ENCODE measurements at places on chromosomes 1 and 21.

- no peak for DNase-seq
These were observed 21.5 kb downstream of the GNG12 start for GRCh38 chr1:67811781-67812180.

DNA sequence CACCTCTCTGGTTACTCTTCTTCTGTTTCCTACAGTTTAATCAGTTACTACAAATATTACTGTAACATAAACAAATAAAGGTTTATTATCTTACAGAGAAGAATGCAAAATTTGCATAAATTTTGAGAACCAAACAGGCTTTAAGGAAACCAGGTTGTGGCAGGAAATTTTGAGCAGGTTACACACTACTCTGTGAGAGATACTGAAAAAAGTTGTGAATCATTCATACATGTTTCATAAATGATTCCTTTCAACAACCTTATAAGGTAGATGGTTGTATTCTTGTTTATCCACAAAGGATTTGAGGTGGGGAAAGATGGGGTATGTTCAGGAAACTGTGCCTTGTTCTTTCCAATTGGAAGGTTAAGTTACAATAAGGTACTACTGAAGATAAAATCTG is 58.6 kb downstream of the MAST2 start:
- no peak for DNase-seq

GRCh38 chr1:53992085-53992874 is 25.7 kb downstream of the LDLRAD1 start:
- DNase-seq: peak; percentile 6

GRCh38 chr1:44543786-44544185 is 130.5 kb downstream of the TMEM53 start:
- no peak for DNase-seq

DNA sequence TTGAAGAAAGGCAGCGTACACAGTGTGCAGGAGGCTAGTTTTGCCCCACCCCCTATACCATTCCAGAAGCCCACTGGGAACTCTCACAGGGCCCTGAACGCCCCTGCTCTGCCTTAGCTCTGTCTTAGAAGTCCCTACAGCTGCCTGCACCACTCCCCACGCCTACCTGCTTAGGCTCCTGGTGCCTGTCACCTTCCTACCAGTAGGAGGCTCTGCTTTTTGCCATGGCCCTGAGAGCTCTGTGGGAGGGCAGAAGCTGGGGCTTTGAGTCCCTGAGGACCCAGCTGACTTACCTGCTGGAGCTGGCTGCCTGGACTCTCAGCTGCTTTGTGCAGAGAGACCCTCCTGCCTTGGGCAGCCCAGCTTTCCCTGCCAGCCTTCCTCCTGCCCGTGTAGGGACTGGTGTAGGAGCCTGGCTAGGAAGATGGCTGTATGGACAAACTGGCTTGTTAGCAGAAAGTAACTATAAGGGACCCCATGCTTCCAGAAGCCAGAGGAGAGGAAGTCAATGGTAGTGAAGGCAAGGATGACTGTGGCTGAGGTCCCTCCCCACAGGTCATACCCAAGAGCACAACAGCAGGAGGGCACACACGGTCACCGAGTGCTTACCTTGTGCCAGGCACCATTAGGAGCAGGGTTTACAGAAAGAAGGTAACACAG is 9.8 kb upstream of the CELSR2 start:
- peak; percentile 38 for DNase-seq

GRCh38 chr1:208535511-208535910 is 291.3 kb upstream of the PLXNA2 start:
- no peak for DNase-seq

DNA sequence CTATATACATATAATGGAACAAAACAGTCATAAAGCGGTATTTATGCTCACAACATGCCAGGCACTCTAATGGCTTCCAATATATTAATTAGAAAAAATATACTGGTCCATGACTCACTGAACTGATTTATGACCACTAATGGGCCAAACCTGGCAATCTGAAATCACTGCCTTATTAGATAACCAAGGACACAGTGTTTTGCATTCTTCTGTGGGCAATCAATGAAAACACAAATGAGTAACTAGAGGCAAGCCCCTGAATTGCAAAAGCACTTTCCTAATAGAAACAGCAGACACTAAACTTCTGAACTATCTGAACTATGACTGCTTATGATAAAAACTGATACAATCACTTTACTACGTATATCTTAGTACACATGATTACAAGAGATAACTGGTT is 3.5 kb downstream of the GCLM start:
- DNase-seq: peak; percentile 74

- peak; percentile 63 for DNase-seq
These were observed 10.0 kb upstream of the FAAP20 start for GRCh38 chr1:2204415-2205190.

GRCh38 chr1:207832796-207833195 is 78.1 kb downstream of the CD34 start:
- DNase-seq: no peak

- no peak for DNase-seq
These were observed 2.6 kb downstream of the HYI start for GRCh38 chr1:43451157-43451591.

GRCh38 chr1:200973937-200974657 is 49.4 kb downstream of the KIF21B start:
- no peak for DNase-seq

- peak; percentile 7 for DNase-seq
These were observed 4.6 kb downstream of the CHD1L start for GRCh38 chr1:147246910-147247655.

- peak; percentile 12 for DNase-seq
These were observed 180.7 kb downstream of the KAZN start for GRCh38 chr1:14778898-14779865.

DNA sequence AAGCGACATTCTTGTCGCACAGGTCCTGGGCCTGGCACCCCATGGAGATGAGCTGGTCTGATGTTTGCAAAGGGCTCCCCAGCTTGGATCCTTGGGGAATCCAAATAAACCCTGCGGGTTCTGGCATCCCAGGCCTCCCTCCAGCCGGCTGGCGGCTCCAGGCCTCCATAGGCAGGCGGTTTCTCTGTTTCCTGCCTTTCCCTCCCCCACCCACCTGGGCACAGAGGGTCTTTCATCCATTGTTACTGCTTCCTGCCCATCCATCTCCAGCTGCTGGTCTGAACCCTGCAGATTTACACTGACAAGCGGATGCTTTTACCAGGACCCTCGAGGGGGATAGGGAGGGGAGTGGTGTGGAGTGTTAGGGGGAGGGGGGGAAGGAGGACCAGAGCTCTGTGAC is 39.1 kb upstream of the ID3 start:
- DNase-seq: no peak

DNA sequence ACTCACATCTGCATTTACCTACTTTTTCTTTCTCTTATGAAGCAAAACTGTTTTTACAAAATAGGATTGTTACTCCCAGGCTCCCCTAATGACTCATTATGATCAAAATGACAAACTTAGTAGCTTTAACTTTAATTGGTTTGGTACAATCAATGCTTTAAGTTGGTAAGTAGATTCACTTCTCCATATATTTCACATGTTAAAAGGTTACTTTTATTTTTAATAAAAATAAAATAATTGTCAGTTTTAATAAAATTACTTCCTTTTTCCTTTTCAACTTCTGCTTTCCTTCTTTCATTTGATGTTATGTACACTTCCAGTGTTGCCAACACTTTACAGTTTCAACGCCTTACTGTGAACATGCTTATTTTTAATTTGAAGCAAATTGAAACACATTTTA is 477.6 kb downstream of the SETD4 start:
- peak; percentile 47 for DNase-seq

DNA sequence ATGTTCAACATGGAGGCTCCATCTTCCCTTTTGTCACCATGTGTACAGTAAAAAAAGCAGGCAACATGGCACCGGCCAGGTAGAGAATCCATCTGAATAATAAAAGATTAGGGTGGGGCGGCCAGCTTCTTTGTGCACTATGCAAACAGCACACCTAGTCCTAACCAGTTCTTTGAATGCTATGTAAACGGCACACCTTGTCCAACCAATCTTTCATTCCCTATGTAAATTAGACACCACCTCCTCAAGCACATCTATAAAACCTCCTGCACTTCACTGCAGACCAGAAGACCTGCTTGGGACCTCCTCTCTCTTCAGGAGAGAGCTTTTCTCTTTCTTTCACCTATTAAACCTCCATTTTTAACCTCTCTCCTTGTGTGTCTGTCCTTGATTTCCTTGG is 28.2 kb downstream of the TFB2M start:
- DNase-seq: no peak

DNA sequence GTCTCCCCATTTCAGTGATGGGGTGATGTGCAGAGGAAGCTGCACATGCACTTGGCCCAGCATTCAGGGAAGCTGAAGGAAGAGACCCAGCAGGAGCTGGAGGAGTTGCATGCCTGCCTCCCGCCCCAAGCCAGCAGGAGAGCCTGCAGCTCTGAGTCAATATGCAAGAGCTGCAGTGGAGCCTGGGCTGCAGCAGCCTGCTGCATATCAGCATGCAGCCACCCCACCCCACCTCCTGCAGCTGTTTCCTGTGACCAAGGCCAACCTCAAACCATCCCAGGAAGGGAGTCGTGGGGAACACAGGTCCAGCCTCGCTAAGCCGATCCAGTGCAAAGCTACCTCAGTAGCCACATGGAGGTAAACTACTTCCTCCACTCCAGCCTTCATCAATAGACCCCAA is 18.9 kb downstream of the AGT start:
- DNase-seq: no peak

GRCh38 chr1:70288166-70288565 is 66.4 kb downstream of the ANKRD13C start:
- peak; percentile 3 for DNase-seq

DNA sequence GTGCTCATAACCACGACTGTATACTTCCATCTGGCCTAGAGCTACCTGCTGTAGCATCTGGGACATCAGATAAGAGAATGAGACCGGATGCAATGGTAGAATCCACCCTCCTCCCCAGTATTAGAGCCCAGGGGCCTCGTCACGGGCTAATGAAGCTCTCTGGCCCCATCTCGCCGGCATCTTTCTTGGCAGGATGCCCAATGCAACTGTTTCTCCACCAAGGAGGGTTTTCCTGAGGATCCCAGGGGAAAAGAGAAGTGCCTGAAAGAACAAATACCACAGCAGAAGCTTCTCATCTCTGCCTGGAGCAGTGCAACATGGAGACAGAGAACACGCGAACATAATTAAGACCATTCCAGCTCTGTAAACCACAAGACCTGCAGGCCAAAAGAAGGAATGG is 80.0 kb downstream of the VWA5B1 start:
- peak; percentile 52 for DNase-seq

DNA sequence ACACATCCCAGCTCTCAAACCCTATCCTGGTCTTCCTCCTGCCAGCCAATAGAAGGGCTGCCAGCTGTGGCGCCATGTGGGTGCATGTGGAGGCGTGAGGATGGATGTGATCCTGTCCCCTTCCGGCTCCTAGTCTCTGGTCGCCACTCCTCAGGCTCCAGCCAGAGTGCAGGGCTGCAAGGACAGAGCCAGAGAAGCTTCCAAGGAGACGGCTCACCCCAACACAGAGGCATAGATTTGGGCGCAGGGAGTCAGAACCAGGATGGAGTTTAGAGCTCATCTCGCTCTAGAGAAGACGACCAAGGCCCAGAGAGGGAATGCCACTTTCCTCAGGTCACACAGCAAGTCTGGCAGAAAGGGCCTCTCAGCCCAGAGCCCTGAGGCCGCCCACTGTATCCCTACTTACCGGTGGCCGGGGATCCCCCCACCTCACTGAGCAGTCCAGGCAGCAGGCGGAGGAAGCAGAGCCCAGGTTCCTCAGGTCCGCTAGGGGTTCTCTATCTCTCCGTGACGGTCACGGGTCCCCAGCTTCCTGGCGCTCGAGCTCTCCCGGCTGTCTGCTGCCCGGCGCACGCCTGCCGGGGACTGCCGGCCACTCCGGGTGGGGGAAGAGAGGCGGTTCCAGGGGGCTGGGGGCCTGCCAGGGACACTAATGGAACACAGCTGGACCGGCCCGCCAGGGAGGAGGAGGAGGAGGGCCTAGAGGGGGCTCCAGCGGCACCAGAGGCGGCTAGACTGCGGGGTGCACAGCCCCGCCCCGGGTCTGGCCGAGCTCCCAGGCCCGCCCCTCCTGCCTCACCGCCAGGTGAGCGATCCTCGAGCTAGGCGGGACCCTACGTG is at the start of gene COL16A1:
Gene COL16A1, minus strand, starts transcription at position 587 of the 840 bp plus-strand sequence. CDS start 1,824 bp downstream, outside the sequence.
- peak; percentile 67 for DNase-seq

GRCh38 chr1:109304226-109304920 is 2.4 kb downstream of the MYBPHL start:
- no peak for DNase-seq

- no peak for DNase-seq
These were observed 407.9 kb downstream of the ZP4 start for GRCh38 chr1:237482777-237483176.

GRCh38 chr1:1986451-1987141 is 17.0 kb downstream of the CFAP74 start:
- no peak for DNase-seq

DNA sequence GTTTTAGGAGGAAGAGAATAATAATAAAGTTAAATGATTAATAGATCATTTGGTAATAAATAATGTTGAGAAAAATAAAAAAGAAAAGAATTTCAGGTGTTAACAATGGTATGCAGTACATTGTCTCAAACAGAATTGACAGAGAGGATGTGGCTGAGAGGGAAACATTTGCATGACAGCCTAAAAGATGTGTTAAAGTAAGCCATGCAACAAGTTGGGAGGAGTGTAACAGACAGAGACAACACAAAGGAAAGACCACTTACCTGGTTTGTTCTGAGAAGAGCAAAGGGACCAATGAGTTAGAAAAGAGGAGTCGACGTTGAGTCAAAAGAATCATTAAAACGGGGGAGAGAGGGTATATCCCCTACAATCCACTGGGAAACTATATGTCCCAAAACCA is 814.0 kb downstream of the KCNT2 start:
- DNase-seq: no peak

DNA sequence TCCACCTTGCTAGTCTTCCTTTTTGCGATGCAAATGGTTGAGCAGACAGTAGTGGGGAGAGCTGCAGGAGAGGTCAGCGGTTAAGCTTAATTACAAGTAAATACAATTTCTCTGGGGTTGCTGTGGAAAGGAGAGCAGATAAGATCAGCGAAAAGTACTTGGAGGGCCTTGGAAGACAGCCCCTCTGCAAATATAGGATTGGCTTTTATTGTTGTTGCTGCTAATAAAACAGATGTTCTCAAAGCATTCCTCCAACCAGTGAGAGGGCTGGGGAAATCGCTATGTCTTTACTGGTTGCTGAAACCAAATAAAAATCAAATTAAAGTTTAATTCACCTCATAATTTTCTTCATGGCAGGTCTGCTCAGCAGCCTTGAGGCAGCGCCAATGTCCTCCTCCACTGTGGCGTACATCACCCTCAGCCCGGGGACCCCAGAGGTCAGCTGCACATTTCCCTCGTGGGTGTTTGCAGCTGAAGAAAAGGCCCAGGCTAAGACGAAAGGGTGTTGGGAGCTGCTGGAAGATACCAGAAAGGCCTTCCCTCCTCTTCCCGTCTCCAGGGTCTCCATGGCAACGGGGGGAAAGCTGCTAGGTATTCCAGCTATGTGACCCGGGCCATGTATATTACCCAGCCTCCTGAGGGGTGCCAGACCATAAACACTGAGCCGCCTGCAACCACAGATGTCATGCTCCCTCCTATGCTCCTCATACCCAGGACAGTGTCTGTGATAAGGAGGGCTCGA is 54.6 kb upstream of the POU2F1 start:
- no peak for DNase-seq

GRCh38 chr21:45130324-45130774 is 56.0 kb downstream of the ADARB1 start:
- peak; percentile 80 for DNase-seq
